ENCODE measurements at places on chromosomes 7 and 10.
A peak's percentile ranks its signal among the peaks of the same experiment; 100 is the strongest.

- DNase-seq = no peak
Observed at GRCh38 chr10:15300697-15301096, 70.4 kb downstream of the FAM171A1 start.

DNA sequence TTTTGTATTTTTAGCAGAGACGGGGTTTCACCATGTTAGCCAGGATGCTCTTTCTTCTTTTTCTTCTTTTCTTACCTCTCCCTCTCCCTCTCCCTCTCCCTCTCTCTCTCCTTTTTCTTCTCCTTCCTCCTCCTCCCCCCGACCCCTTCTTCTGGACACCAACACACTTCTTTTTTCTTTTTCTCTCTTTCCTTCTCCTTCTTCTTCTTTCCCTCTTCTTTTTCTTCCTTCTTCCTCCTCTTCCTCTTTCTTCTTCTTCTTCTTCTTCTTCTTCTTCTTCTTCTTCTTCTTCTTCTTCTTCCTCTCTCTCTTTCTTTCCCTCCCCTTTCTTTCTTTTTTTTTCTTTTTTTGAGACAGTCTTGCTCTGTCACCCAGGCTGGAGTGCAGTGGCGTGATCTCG lies 14.0 kb downstream of the MMD2 start:
- DNase-seq = no peak

DNA sequence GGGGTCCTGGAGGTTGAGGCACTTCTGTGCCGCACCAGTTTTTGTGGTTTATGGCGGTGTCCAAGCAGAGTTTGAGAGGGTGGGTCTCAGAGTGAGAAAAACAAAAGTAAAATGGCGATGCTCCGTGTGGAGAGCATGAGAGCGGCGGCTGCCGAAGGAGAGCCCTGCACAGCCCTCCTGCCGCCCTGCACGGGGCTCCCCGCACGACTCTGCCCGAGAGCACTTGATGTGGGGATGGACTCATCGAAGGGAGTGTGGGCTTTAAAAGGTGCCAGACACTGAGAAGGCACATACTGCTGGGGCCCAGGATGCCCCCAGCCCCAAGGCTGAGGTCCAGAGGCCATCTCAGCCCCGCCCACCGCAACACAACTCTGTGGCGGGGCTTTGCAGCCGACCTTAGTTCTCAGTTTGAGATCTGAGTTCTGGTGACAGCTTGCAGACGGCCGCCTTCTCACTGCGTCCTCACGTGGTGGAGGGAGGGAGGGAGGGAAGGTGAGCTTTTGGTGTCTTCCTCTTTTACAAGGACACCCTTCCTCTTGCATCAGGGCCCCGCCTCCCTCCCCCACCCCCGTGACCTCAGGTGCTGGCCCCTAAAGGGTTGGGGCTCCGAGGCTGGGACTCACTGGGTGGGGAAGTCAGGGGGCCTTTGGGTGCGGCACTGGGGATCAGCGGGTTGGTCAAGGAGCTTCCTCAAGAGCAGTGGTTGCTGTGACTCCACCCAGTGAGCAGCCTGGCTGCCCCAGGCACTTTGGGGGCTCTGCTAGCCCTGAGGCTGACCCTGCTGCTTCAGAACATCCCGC lies 69.1 kb downstream of the NKX6-2 start:
- DNase-seq = no peak

GRCh38 chr10:16570731-16571130 lies 49.1 kb upstream of the C1QL3 start:
- no peak for DNase-seq

DNA sequence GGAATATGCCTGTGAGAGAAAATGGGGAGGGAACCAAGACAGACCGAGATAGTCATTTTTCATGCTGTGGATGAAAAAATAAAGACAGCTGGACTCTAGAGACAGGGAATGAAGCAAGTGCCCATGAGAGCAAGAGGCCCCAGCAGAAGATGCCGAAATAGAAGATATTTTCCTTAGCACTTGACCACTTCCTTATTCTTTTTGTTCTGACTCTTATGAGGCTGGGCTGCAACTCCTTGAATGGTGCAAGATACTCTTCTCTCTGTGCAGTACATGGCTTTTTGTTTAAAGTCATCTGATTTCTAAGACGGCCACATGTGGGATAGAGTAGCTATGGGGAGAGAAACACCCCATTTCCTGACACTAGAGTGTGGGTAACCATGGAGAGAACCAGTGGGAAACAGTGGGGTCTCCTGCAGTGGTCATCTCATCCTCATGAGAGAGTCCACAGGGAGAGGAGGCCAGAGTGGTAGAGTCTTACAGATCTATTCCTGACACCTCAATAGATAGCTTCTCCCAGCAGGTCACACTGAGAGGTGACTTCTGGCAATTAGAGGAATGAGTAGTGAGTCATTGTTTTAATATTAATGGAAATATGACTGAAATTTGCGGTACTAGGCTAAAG lies 18.0 kb upstream of the VCL start:
- DNase-seq = no peak

DNA sequence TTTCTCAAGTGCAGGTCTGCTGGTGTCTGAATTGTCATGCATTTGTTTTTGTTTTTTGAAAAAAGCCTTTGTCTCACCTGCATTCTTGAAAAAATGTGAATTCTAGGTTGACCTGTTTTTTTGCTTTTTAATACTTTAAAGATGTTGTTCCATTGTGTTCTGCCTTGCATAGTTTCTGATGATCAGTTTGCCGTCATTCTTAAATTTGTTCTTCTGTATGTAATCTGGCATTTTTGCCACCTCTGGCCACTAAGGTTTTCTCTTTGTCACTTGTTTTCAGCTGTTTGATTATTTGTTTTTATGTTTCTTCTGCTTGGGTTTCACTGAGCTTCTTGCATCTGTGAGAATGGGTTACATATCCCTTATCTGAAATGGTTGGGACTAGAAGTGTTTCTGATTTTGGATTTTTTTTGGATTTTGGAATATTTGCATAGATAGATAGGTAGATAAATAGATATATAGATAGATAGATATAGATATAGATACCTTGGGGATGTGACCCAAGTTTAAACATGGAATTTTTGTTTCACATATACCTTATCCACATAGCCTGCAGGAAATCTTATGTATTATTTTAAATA lies 16.5 kb downstream of the MGMT start:
- no peak for DNase-seq

DNA sequence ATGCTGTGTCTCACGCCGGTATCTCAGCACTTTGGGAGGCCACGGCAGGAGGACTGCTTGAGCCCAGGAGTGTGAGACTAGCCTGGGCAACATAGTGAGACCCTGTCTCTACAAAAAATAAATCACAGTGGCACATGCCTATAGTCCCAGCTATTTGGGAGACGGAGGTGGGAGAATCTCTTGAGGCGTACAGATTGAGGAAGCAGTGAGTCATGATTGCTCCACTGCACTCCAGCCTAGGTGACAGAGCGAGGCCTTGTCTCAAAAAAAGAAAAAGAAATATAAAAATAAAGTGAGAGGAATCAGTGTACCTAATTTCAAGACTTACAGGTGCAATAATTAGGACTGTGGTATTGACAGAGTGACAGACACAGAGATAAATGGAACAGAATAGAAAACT lies 23.9 kb downstream of the SLC25A40 start:
- no peak for DNase-seq

DNA sequence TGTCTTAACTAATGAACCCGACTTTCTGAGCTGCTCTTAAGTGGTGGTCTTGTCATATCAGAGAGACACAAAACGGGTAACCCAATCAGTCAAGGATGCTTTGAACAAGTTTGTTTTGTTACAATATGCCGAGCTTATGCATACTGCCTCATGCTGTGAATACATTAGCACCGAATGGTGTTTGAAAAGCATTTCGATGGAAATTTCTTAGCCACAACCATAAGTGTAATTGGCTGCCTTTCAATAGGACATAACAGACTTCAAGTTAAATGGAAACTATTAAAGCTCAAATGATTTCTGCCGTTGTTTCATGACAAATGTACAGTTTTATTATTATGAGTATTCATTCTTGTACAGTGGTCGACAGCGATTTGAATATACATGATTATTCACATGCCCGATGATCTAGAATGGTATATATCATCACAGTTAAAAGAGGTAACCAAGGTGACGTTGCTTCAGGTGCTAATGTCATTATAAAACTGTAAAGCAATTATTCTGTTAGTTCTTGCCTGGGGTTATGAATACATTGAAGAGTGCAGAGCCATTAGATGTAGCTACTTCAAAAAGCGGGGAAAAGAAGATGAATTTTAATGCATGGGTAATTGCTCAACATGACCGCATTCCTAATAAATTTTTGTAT lies 118.8 kb downstream of the EBF3 start:
- DNase-seq = no peak

- DNase-seq = no peak
Observed at GRCh38 chr10:49426490-49427360, 30.8 kb upstream of the DRGX start.

GRCh38 chr10:17062493-17062892 lies 67.1 kb downstream of the CUBN start:
- no peak for DNase-seq

- no peak for DNase-seq
Observed at GRCh38 chr10:12728494-12728893, 273.0 kb downstream of the CCDC3 start.

GRCh38 chr7:115136796-115137443 lies 215.0 kb downstream of the MDFIC start:
- no peak for DNase-seq

DNA sequence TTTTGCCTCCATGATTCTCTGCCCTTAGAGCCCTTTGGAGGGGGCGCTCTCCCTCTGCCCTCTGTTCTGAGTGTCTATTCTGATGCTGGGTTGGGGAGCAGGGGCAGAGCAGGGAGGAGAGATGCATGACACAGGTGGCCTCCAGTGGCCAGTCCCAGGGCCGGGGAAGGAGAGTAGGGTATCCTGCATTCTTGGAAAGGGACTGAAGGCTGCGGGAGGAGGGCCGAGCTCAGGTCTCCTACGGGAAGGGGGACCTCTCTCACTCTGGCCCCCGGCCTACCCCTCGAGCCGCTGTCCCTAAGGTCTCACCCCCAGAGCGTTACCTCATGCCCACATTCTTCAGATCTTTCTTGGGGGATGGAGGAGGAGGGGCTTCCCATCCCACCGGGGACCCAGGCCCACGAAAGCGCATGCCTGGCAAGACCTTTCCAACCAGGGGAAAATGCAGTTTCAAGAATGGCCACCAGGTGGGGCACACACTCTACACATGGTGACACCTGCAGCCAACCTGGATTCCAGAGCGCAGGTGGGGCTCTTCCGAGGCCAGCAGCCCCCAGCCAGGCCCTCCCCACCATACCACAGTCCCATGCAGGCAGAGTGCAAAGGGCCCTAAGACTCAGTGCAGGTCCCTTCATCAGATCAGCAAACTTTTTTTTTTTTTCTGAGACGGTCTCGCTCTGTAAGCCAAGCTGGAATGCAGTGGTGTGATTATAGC lies 86.4 kb downstream of the MYL10 start:
- peak; percentile 46 for DNase-seq

- DNase-seq = no peak
Observed at GRCh38 chr7:92768501-92769393, 67.6 kb downstream of the CDK6 start.

DNA sequence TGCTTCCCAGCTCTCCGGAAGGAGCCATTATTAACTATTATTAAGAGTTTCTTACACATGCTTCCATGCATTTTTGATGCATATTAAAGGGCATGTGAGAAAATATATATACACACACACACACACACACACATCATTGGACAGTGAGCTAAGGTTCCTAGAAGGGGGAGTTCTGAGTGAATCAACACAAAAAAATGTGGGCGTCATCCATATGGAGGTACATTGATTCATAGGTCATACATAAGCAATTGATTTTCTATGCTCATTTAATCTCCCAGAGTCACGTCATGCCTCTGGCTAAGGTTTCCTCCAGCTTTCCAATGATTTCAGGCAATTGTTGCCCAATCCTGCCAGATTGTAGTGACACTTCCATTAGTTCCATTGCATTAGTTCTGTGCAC lies 269.4 kb downstream of the DNAJB9 start:
- no peak for DNase-seq

GRCh38 chr10:90865401-90865800 lies 6.4 kb upstream of the RPP30 start:
- DNase-seq = no peak

GRCh38 chr7:112022128-112022527 lies 184.1 kb downstream of the DOCK4 start:
- DNase-seq = no peak

DNA sequence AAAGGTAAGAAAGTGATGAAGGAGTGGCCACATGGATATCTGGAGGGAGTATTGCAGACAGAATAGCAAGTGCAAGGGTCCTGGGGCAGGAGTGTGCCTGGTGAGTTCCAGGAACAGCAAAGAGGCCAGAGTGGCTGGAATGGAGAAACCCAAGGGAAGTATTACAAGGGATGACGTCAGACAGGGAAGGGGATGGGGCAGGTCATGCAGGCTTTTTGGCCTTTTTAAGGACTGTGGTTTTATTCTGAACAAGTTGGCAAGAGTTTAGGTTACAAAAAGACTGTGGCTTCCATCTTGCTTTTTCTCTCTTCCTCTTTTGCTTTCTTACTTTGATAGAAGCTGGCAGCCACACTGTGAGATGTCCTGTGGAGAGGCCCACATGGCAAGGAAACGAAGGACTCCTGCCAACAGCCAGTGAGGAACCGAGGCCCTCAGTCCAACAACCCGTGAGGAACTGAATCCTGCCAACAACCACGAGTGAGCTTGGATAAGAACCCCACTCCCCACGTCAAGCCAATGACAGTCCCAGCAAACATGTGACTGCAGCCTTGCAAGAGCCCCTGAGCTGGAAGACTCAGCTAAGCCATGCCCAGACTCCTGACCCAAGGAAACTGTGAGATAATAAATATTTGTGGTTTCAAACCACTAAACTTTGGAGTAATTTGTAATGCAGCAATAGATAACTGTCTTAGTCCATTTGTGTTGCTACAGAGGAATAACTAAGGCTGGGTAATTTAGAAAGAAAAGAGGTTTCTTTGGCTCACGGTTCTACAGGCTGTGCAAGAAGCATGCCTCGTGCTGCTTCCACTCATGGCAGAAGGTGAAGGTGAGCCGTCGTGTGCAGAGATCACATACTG lies 19.8 kb upstream of the KDM7A start:
- no peak for DNase-seq

DNA sequence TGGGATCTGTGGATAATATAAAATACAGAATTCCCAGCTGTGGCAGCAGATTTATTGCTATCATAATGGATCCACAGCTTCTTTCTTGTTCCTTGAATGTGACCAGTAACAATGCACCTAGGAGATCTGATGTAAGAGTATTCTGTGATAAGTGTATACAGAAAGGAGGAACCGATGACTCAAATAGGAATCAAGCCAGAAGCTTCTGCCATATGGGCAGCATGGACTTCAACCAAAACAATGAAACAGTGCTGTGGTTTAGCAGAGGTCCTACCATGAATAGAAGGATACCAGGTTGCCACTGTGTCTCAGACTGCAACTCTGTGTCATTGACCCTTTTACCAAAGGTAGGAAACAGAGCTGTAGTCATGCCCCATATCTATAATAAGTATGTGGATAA lies 81.8 kb downstream of the PTPRZ1 start:
- no peak for DNase-seq

All from CD4-positive, alpha-beta T cell treated with Interleukin-15 for 1 hour (primary cell).